Bronchus fibroblast of lung (primary cell): ENCODE measurements at places on chromosomes 1 and 21. TPM values are rescaled to one million over a fixed set of nuclear protein-coding genes. Genes with fewer than 3 reads are reported as not detected.

The DYNLT5 gene
- total RNA-seq: 0.30 and 1.7 TPM in 2 replicates

The ANKRD35 gene
- total RNA-seq: 6.8 and 7.4 TPM in 2 replicates

The LCE1F gene
- not detected in 2 replicates for total RNA-seq

The SARS1 gene
- total RNA-seq: 274 and 292 TPM in 2 replicates

The RNF186 gene
- not detected in 2 replicates for total RNA-seq
